Adrenal gland (tissue), 19 donors: ENCODE measurements at places on chromosomes 5 and 9.

DNA sequence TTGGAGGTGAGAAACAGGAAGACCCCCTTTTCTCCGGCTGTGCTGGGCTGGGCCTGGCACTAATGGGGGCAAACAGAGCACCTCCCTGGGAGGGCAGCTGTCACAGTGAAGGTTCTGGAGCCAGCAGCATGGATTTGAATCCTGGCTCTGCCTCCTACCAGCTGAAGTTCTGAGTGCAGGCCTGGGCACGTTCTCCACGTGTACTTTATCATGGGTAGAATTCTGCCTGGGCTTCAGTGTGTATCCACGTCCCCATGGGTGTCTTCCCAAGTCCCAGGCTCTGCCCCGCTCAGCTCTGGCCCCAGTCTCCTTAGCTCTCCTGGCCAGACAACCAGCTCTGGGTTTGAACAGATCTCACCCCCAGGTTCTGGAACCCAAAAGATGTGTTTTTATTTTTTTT lies 223.2 kb downstream of the PBX3 start:
- no peak for DNase-seq

DNA sequence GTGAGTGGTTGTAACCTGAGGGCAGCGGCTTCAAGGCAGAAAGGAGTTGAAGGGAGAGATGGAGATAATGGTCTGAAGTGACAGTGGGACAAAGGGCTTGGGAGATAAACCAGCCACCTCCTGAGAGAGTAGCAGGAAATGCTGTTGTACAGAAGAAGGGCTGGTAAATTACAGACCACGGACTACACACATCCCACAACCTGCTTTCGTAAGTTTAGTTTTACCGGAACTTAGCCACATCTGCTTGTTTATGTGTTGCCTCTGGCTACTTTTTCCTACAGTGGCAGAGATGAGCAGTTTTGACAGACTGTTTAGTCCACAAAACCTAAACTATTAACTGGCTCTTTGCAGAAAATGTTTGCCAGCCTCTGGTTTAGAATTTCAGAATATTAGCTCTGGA lies 269.5 kb downstream of the ARHGEF28 start:
- no peak for DNase-seq

GRCh38 chr5:116454417-116454927 lies 120.2 kb downstream of the SEMA6A start:
- DNase-seq, result no peak

DNA sequence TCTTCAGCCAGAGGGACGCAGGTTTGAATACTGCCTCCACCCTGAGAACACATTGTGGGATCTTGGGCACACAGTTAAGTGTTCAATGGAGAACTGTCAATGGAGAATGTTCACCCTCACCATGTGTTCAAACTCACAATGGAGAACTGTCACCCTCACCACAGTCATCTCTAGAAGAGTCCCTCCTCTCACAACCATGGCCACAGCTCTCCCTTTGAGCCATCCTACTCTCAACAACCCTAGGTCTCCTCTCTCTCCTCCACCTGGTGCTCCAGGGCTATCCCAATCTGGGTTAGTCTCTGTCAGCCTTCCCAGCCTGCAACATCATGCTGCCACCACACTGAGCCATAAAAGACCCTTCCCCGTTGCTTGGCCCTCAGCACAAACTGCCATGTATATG lies 36.3 kb upstream of the HAND1 start:
- no peak for DNase-seq

- DNase-seq, result no peak
Measured at GRCh38 chr9:113154946-113155345, 4.1 kb downstream of the SLC31A2 start.

DNA sequence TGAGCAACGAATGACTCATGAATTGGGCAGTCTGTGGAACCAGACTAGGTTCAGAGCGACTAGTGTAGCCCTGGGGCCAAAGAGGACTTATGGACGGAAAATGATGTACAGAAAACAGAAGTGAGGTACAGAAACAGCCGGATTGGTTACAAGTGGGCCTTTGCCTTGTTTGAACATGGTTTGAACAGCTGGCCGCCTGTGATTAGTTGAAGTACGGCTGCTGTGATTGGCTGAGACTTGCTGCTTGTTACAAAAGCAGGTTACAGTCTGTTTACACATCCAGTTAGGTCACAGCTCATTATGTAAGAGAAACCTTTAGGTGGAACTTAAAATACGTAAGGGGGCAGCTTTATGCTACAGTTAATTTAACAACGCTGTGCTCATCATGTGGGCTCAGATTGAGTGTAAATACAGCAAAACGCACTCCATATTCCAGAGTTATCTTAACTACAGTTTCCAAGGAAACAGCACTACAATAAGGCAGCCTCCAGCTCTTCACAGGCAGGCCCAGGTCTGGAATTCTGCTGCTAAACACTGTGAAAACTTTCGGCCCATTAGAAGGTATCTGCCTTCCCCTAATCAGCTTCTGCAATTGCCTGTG lies 6.5 kb downstream of the AMACR start:
- DNase-seq, result peak; percentile 86

- DNase-seq, result no peak
Measured at GRCh38 chr9:117682955-117683710, 21.1 kb upstream of the TLR4 start.

DNA sequence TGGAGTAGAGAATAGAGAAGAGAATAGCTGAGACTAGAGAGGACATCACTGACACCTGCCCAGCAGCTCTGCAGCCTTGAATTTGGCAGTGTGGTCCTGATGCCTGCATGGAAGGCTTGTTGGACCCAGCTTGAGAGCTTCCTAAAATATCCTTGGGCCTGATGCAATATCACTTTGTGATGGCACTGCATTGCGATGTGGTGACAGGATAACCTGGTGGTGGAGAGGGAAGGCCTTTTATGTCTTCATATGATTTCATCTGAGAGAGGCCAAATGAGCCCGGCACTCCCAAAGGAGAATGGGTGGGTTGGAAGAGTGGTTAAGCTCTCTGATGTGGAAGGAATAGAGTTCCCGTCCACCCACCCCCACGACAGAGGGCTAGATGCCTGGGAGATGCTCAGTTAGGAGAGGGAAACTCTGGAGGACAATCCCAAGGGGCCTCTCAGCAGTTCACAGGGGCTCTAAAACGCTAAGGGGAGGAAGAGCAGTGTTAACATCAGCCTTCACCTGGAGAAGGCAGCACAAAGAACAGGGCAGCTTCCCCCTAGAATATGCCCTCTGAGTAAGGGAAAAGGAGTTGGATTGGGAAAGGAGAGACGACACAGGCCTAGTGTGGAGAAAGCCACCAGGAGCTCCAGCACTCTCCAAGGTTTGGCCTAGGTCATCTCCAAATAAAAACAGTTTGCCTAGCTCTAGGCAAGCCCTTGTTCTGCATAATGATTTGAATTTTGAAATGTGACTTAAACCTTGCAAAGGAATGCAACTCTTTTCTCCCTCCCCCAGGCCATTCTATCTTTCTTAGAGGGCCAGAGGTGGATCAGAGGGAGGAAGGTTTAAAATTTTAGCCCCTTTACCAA lies 99.8 kb upstream of the SSBP2 start:
- no peak for DNase-seq
